Ecto neural progenitor cell (in vitro differentiated cells): ENCODE measurements at places on chromosomes 16 and 17.

GRCh38 chr17:2034806-2035540, 5.0 kb downstream of the DPH1 start:
- no peak for DNase-seq

- no peak for DNase-seq
These were observed 3.8 kb downstream of the RNF213 start for GRCh38 chr17:80264205-80265075.

DNA sequence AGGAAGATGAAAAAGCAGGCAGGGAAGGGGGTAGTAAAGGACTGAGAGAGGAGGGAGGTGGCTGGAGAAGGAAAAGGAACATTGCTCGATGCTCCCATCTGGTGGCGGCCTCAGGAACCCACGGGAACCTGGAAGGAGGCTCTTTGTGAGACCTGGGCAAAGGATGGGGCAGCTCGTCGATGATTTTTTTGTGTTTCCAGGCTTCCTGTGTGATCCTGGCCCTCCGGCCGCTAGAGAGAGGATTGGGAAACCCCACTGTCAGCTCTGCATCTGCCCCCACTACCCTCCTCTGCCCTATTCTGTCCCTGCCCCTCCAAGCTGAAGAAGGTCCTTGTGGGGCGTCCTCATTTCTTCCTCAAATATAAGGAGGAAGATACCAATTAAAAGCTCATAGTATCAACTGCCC, 6.6 kb downstream of the WFIKKN2 start:
- DNase-seq = peak; percentile 89

DNA sequence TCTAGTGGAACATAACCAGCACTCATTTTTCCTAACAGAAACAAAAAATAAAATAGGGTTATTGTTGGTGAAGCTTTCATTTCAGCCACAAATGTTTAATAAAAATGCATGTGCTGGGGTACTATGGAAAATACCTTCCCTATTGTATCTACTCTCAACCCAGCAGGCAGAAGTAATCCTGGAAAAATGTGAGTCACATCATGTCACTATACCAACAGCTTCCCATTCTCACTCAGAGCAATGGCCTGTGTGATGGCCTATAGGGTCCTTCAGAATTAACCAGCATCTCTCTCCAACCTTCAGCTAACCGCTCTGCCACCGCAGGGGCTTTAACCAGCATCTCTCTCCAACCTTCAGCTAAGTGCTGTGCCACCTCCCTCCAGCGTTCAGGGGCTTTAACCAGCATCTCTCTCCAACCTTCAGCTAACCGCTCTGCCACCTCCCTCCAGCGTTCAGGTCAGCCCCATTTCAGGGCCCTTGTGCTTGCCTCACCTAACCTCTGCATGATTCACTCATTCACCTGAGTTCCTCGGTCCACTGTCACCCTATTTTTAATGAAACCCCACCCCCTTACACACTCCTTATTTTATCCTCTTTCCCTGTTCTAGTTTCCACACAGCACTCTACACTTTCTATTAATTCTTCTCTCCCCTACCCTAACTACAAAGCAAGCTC, 34.0 kb downstream of the UBE2G1 start:
- no peak for DNase-seq

DNA sequence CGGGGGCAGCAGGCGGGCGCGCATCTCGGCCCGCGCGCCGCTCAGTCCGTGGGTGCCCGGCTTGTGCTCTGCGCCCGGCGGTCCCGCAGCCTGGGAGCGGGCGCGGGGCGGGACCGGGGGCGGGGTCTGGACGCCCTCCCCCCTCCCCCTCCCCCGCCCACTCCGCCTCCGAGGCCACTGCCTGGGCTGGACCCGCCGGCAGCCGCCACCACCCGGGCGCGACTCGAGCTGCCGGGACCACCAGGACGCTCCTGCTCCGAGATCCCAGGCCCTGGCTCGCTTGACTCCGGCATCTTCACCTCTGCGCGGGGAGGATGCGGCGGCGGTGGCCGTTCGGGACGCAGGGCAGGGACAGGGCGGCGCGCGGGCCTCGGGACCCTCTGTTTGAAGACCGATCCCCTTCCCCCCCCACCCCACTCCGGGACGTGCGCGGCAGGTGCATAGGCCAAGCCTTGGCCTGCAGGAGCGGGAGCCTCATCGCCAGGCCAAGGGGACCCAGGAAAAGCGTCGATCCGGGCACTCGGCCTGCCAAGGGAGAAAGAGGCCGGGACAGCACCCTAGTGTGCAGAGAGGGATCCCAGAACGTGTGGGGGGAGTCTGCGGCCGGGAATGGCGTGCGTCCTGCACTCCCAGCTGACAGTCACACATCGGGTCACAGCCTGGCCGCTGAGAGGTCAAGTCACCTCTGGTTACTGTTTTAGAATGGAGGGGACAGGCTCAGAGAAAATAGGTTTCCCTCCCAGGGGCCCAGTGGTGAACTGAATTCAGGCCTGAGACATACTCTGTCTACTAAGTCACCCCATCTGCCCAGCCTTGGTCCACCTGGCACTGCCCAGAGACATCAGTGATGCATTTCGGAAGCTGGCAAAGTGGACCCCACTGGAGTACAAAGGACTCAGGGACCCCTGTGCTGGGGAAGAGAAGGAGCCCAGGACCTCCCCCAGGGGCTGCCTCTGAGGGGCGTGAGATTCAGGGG, at the start of gene HS3ST6:
HS3ST6 (minus strand) TSS at position 65 of the 976 bp plus-strand sequence. CDS start 92 bp downstream, outside the sequence.
- DNase-seq = peak; percentile 78

DNA sequence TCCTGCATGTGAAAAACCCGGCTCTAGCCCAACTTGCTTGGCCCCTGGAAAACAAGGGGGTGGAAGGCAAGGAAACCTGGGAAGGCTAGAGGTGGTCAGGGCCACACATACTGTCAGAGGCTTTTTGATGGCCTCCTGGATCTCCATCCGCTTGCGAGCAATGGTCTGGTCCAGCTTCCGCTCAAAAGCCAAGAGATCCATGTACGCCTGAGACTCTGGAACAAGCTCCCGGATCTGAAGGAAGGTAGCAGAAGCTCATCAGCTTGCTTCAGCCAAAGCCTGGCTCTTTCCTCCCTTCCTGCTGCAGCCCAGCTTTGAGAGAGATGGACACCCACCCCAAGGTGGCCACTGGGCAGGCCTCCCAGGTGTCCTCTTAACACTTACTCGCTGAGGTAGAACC, 5.7 kb downstream of the SMARCD2 start:
- DNase-seq = no peak

GRCh38 chr16:22670551-22671041, 143.4 kb upstream of the HS3ST2 start:
- DNase-seq = peak; percentile 87

DNA sequence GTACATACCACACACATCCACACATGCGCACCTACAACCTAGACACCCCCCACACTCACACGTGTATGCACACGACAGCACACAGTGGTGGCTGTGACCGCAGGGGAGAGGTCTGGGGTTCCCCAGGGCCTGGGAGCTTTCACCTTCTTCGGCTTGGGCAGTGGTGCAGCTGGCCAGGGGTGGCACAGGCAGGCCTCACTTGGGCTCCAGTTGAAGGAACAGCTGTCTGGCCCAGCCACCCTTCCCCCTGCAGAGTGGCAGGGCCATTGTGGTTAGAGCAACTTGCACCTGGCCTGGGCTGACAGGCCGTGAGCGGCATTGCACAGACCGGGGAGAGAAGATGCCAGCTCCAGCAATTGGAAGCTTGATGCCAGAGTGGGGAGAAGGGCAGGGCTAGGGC, 114.5 kb upstream of the GSE1 start:
- no peak for DNase-seq

DNA sequence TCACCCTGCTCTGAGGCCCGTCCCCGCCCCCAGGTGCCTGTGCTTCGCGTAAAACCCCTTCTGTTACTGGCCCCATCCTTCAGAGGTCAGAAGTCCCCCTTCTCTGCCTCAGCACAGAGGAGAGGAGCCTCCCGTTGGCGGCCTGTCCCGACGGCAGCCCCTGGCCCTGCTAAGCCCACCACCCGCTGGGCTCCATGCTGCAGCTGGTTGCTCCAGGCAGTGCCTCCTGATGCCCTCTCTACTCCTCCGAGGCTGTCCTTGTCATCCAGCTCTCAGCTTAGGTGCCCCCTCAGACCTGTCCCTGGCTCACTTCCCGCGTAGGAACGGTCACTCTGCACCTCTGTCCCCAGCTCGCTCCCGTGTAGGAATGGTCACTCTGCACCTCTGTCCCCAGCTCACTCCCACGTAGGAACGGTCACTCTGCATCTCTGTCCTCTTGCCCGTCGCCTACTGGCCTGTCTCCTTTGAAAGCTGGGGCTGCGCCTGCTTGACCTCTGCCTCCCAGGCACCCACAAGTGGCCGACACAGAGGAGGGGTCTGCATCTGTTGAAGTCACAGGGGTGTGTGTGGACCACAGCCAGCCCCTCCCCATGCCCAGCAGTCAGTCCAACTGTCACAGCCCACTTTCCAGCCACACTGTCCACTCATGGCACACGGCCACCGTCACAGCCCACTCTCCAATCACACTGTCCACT, 31.7 kb upstream of the ZC3H18 start:
- peak; percentile 54 for DNase-seq

- no peak for DNase-seq
These were observed 39.7 kb downstream of the ARHGAP17 start for GRCh38 chr16:24975428-24975889.

- DNase-seq = peak; percentile 84
These were observed 183.0 kb downstream of the FOXL1 start for GRCh38 chr16:86761111-86762031.

GRCh38 chr17:27651411-27652345, 20.7 kb downstream of the LGALS9 start:
- DNase-seq = peak; percentile 79

GRCh38 chr16:55944377-55944802, 69.2 kb upstream of the CES5A start:
- peak; percentile 78 for DNase-seq

DNA sequence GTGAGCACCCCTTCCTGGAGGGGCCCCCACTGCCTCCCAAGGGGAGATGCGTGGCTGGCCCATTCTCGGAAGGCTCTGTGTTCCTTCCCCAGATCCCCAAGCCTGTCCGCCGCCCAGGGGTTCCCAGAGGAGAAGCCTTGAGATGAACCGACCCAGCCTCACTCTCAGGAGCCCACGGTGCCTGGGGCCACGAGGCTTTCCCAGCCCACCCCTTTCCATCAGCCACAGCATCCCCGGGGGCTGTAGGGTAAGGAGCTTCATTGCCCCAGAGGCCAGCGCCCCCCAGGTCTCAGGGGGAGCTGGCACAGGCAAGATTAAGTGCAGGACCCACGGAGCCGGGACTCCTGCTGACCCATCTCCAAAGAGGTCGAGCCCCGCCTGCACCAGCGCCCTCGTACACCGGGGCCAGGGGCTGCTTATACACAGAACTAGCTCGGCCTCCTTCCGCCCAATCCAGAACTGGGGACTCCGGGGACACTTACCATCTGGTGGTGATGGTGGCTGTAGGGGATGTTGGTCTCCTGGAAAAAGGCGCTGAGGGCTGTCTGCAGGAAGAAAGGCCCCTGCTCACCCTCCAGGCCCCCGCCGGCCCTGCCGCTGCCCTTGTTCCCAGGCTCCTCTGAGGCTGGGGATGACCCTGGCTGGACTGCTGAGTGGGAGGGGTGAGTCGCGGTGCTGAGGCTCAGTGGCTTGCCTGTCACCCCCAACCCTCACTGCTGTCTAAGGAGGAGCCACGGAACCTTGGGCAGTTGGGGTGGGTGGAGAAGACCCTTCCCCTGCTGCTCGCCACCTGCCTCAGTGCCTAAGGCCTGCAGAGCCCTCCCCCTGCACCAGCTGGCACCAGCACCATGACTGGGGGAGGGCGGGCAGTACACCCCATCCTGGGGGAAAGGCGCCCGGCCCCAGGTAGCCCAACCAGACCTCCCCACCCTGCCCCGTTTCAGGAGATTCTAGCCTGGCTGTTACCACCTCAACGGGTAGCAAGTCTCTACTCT, 4.4 kb downstream of the UBALD1 start:
- no peak for DNase-seq

DNA sequence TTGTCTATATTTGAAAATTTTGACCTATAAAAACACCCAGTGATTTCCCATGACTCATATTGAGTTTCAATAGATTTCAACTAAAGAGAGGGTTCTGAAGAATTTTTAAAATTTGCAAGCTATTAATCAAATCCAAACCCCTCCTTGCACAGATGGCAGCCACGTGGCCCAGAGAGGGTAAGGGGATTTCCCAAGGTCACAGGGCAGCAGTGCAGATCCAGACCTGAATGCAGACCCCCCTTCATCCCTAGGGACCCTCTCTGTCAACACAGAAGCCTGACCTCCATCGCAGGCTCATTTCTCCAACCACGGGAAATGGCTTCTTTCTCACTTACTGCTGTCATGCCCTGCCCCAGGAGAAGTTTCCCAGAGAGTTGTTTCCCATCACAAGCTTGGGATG, 24.7 kb upstream of the CES5A start:
- no peak for DNase-seq

DNA sequence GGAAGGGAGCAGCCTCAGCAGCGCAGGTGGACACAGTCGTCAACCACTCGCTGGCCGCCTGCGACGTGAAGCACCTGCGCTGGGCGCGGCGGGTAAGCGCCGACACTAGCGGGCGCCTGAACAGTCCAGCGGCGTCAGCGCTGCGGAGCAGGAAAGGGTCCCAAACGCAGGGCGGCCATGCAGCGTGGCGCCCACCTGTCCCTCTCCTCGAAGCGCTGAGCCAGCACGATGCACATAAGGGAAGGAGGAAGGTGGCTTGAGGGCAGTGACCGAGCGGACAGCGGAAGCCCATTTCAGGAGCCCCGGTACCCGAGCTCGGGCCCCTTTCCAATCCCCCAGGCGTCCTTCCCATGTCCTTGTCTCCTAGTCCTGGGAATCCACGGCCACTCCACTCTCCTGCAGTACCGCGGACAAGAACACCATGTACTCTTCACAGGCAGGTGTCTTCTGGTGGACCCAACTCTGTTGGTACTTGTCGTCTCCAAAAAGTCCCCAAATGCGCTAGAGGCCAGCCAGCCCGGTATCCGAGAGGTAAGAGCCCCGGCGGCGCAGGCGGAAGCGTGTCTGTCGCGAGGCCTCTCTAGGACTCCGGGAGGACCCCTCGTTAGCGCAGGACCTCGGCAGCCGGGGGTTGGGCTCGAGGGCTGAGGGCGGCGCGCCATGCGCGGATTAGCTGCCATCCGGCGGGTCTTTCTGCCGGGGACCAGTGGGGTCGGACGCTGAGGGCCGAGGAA, 14.4 kb downstream of the ZNF232 start:
- peak; percentile 90 for DNase-seq

GRCh38 chr16:51151961-51152663, 1.0 kb upstream of the SALL1 start:
- DNase-seq = peak; percentile 94
